ENCODE measurements at places on chromosomes 11 and 22.

DNA sequence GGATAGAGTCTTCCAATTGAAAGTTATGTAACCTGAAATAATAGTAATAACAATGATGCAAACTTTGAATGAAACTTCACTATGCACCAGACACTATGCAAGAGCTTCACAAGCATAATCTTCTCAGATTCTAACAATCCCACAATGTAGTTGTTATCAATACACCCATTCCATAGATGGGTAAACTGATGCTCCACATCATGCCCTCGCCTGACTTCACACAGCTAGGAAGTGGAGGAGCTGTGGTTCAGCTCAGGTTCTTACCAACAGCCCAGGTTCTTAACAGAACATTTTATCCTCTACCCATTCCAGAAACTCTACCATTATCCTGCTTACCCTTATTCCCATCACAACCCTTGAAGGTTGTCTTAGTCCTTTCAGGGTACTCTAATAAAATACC is 50.4 kb upstream of the HMGXB4 start:
- no peak for DNase-seq

DNA sequence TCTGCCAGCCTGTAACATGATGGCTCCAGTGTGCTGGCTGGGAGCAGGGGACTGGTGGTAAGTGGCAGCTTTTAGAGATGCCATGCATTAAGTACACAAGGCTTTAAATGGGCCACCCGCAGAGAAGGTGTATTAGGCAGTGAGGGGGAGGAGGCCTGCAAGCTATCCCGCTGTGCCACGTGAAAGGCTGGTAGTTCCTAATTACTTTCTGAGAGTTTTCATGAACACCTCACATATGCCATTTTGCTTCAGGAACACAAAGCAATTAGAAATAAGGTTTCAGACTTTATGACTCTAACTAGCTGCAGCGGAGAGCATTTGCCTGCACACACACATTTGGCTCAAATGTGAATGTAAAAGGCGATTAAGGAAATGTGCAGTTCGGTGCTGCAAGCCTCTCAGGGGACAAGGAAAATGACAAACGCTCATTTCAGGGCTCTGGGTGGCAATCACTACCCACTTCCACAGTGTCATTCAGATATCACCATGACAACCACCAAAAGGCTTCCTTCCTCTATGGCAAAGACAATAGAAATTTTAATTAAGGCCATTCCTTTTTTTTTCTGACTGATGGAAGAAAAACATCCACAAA is 116.6 kb downstream of the PLEKHA7 start:
- DNase-seq = no peak

- no peak for DNase-seq
Observed at GRCh38 chr11:69588270-69588669, 52.7 kb upstream of the CCND1 start.

GRCh38 chr11:18802381-18803257 is 11.0 kb upstream of the PTPN5 start:
- no peak for DNase-seq

- DNase-seq = no peak
Observed at GRCh38 chr11:24593332-24593731, 96.5 kb downstream of the LUZP2 start.
